NCI-H1930 (cell line): ENCODE measurements at places on chromosomes 2 and 18.

GRCh38 chr2:190858817-190859216, 21.8 kb upstream of the GLS start:
- DNase-seq, result no peak

DNA sequence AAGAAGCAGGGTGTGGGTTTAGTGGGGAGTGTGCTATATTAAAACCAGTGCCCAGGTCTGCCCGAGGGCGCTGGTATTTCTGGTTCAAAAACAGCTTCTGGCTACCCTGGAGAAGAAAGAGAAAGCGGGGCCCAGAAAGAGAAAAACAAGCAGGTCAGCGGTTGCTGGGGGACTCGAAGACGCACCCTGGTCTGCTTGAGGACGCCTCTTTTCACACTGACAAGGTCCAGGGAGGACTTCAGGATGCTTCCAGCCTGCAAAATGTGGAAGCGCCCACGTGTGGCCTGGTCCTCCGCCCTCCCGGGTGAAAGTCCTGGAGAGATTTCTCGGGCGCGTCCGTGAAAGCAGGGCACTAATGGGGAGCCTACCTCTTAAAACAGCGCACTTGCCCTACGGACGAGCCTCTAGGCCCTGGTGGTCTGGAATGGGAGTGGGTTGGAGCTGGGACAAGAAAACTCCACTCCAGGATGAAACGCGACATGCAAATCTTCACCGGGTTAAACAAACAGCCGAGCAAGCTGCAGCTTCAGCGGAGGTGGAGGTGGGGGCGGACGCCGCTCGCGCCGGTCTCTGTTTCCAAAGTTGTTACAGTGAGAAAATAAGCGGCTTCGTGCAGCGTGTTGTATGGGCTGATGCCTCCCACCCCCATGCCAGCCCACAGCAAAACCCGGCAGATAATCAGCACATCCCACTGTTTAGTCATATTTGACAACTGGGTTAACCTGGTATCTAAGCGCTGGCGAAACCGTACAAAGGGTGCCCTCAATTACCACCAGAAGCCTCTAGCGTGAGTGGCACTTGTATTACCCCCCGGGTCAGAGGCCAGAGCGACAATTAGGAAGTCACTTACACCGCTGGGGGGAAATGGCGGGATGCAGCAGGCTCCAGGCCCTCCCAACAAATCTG, 1.1 kb upstream of the SP9 start:
- DNase-seq, result no peak

- DNase-seq, result no peak
Measured at GRCh38 chr2:67038195-67038594, 358.9 kb upstream of the ETAA1 start.

DNA sequence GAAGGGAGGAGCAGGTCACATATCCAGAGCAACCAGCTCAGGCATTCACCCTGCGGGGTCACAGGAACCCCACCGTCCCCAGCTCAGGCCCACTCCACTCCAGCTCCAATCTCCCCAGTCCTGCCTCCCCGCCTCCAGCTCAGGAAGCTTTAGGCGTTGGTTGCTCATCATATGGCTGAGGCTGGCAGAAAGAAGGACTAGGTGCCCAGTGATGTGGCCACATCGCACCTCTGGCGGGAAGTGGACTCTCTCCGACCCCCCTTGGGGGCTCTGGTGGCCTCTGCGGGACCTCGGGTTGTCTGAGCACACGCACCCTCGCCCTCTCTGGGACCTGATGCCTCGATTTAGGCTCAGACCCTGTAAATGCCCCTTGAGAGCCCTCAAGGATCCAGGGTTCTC, 187.7 kb downstream of the ZFP36L2 start:
- no peak for DNase-seq

DNA sequence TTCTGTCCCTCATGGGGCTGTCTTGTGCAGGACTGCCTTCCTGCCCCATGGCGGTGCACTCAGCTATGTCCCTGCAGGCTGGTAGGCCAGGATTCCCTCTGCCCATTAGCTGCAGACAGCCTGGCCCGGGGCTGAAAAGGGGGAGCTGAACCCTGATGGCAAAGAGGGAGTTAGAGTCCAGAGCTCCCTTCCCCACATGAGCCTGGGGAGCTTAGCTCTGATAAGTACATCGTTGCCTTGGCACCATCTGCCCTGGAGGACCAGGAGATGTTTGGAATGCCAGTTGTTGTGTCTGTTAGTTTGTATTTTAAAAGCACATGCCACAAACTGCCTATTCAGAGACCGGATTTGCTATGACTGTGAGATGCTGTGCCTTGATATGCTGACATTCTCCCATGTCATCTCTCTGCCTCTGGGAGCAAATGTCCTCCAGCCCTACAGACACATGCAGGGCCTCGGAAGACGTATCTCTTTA, 65.1 kb upstream of the AFF3 start:
- no peak for DNase-seq

- no peak for DNase-seq
Measured at GRCh38 chr18:12403601-12404506, 3.9 kb upstream of the PRELID3A start.

DNA sequence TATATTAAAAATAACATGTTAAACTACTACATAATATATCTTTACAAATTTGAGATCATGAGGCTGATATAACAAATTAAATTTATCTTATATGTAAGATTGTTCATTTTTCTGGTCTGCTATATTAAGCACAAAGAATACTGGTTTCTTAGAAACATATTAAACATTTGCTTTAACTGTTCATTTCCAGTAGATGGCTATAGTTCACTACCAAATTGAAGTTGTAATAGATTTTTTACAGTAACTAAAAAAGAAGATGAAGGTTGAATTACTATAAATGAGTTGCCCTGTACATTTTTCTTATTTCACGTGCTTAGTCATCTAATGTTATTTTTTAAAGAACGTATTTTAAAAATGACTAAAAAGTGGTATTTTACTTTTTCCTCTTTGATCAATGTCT, 57.0 kb downstream of the ZNF407 start:
- DNase-seq, result peak; percentile 34

GRCh38 chr2:31204783-31205182, 12.5 kb downstream of the CAPN14 start:
- DNase-seq, result no peak

DNA sequence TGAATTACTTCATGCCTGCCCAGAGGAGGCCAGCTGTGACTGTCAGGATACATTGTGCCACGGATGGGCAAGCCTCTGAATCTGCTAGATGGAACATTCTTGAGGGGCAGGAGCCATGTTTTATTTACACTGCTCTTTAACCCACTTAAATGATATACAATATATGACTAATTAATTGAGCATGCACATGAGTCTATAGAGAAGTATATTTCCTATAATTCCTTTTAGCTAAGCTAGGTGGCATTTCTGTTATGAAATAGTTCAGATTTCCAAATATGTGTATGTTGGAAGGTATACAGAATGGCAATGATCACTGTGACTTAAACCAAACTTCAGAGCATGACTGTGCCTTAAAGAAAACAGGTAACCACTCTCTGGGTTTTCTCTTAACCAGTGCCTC, 131.7 kb downstream of the RAB3GAP1 start:
- DNase-seq, result no peak

DNA sequence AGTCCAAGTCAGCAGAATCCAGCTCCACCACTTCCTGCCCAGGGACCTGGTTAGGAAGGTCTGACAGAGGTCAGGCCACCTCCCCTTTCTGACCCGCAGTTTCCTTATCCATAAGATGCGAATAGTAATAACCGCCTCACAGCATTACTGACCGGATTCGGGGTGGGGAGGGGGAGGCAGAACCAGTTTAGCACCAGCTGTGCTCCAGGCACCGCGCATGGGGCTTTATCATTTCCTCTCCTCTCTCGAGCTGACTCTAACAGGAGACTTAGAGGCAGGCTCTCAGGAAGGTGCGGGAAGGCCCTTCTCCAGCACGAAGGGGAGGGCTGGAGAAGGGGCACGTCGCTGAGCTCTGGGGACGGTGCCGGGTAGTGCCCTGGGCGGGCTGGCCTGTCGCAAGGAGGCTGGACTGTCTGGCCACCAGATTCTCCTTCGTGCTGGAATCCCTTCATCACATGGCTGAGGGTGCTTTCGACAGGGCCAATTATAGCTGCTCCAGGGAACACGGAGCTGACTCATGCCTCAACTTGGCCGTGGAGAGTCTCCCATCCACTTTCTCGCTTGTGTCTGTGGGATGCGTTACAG, 5.7 kb downstream of the EHD3 start:
- DNase-seq, result no peak

- DNase-seq, result no peak
Measured at GRCh38 chr2:31359229-31359628, 55.3 kb downstream of the XDH start.

DNA sequence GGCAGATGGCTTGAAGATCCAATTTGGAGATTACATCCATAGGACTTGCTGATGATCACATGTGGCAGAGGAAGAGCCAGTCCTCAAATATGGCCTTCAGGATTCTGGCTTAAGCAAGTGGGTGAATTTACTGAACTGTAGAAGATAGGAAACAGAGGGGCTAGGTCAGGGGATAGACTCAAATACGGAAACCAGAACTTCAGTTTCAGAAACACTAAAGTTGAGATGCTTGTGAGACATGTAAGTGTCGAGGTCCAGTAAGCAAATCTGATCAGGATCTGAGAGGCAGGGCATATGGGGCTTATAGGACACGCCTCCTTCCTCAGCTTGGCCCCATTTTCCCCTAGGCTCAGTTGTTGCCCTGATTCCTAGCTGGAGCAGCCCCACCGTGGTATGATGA, 107.7 kb downstream of the LBH start:
- DNase-seq, result no peak

DNA sequence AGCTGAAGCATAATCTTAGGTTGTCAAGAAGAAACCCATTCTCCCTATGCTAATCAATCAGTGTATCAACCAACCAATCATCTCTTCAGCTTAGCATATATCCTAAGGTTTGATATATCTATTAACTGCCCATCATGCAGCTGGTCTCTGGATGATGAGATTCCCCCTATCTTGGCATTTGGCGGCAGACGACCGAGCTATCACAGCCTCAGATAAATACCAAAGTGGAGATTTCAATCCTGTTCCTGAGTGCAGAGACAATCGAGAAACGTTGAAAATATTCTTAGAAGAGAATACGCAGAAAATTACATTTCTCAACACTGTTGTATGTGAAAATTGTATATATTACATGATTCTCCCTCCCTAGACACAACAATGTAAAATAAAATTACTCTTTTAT, 259.0 kb upstream of the SIX3 start:
- no peak for DNase-seq

GRCh38 chr2:9169349-9170107, 37.1 kb upstream of the ASAP2 start:
- DNase-seq, result no peak

GRCh38 chr2:164661349-164661748, 40.1 kb upstream of the GRB14 start:
- no peak for DNase-seq

DNA sequence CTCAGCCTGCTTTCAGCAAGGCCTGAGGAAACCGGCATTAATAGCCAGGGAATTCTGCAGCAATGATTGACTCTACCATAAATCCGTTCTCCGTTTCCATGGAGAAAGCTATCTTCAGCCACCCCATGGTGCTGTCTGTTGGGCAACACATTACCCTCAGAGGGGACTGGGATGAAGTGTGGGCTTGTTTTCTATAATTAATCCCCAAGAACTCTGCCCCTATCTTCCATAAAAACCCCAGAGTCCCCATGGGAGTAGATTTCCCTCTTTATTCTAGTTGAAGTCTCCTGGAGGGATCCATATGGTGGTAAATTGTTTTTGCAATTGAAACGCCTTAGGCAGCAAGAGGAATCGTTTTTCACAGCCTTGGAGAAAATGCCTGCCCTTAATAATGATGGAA, 9.2 kb downstream of the G6PC2 start:
- no peak for DNase-seq

DNA sequence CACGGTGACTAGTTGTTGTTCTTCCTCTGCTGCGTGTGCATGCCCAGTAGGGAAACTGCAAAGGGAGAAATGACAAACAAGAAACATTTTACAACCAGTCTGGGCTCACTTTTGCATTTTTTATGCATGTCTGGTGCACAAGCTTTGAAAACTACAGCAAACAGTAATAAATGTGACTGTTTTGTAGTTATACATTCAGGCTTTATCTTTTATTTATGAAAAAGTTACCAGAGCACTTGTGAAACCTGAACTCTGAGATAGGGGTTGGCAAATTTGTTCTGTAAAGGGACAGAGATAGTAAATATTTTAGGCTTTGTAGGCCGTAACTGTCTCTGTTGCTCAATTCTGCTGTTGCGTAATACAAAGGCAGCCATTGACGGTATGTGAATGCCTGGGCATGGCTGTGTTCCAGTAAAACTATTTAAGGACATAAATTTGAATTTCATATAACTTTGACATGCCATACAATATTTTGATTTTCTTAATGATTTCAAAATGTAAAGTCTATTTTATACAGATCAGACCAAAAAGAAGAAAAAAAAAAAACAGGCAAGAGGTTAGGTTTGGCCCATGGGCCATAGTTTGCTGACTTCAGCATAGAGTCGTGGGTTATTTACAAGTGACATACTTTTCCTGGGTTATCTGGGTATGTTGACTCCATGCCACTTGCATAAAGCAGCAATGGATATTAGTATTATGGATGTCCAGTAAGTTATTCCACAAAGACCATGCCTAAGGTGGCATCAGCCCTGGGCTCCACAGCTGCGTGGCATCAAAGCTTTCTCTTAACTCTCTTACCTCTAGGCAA, 53.6 kb upstream of the EML6 start:
- no peak for DNase-seq

DNA sequence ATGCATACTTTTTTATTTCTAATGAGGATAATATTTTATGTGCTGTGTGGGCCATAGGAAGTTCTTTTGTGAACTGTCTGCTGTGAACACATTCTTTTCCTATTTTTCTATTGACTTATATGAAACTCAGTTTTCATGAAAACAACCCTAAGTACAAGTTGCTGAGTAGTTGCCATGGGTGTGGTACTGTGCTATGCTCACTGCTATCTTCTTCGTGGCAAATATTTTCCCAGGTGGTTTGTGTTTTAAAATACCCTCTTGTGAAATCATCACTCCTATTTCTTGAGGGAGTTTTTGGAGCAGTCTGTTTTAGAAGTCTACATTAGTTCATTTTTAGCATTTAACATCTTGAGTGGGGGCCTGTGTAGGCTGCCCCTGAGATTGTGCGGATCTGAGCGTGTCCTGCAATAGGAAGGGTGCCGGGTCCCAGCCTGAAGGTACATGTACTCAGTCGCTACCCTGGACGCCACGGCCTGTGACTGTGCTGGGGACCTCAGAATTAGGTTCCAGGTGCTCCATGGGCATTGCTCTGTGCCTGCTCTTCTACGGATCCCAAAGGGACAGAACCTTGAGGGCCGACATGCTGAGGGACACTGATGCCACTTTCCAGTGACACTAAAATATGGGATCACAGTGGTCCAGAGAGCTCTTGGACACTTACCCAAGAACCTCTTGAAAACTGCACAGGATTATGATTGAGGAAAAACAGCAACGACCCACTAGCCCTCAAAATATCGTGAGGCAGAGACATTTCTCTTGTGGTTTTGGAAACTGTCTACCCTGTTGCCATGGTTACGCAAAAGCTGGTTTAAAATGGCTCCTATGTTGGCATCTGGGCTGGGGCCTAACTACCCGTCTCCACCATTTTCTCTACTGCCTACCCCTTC, 480.4 kb downstream of the TGIF1 start:
- DNase-seq, result no peak

GRCh38 chr2:227783404-227784138, 30.1 kb upstream of the CCL20 start:
- DNase-seq, result no peak

- DNase-seq, result no peak
Measured at GRCh38 chr2:150303281-150303680, 184.2 kb downstream of the RND3 start.
